Brain pericyte (primary cell): ENCODE measurements at places on chromosomes 11 and 22.

DNA sequence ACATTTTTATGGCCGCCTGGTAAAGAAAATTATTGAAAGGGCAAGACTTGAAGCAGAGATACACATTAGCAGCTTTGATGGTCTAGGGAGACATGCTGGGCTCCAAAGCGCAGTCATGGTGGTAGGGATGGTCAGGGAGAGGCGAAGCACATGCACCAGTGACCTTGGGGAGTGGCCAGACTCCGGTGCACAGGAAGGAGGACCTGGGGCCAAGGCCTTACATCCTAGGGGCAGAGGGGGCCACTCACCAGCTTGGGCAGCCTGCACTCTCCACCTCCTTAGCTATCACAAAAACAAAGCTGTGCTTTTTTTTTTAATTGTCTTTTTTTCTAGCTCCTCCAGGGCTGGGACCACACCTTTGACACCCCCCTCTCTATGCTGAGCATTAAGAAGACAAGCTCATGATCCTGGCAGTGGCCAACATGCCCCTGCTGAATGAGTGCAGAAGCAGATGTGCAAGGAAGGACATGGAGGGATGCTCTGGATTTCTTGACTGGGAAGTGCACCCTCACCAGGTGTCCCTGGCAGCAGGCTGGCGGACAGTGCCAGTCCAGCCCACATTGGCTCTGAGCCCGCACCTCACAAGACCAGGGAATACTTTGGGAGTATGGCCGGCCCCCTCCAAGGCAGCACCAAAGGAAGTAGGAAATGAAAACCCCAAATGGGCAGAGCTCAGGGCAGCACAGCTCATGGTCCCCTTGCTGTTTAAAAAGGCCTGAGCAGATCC, 619.9 kb downstream of the TBC1D22A start:
- no peak for DNase-seq

DNA sequence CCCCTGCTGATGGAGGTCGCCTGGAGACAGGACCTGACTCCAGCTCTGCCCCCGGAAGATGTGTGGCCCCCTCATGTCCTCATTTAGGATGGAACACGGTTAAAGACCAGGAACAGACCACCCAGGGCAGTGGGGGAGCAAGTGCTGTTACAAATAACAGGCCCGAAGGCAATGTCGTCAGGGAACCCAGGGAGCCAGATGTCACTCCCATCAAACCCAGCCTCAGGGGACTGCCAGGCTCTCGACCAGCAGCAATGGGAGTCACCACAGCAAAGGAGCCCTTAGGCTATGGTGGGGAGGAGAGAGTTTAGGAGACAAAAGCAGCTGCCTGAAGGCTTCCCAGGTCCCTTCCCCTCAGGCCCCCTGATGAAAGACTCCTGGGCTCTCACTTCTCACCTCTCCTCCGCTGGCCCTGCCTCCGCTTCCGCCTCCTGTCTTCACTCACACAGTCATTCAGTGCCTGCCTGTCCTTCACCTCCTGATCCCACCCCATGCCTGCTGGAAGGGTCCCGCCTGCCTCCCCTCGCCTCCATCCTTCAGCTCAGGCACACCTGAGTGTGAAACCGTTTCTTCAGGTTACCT, 4.4 kb downstream of the RPS19BP1 start:
- DNase-seq: no peak

- DNase-seq: no peak
Observed at GRCh38 chr11:2287091-2287490, 14.6 kb downstream of the C11orf21 start.

- no peak for DNase-seq
Observed at GRCh38 chr22:37806409-37807333, 1.1 kb upstream of the GCAT start.

DNA sequence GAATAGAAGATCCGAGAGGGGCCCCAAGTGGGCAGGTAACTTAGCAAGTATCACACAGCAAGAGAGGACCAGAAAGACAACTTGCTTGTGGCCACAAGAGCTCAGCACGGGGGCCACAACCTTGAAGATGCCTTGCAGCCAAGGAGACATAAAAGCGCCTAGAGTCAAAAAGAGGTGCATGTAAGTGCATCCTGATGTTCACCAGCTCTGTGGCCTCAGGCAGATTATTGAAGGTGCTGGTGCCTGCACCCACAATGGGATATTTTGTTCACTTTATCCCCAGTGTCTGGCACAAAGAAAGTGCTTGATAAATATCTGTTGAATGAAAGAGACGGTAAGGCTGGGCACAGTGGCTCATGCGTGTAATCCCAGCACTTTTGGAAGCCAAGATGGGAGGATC, 106.0 kb upstream of the ASPHD2 start:
- no peak for DNase-seq

DNA sequence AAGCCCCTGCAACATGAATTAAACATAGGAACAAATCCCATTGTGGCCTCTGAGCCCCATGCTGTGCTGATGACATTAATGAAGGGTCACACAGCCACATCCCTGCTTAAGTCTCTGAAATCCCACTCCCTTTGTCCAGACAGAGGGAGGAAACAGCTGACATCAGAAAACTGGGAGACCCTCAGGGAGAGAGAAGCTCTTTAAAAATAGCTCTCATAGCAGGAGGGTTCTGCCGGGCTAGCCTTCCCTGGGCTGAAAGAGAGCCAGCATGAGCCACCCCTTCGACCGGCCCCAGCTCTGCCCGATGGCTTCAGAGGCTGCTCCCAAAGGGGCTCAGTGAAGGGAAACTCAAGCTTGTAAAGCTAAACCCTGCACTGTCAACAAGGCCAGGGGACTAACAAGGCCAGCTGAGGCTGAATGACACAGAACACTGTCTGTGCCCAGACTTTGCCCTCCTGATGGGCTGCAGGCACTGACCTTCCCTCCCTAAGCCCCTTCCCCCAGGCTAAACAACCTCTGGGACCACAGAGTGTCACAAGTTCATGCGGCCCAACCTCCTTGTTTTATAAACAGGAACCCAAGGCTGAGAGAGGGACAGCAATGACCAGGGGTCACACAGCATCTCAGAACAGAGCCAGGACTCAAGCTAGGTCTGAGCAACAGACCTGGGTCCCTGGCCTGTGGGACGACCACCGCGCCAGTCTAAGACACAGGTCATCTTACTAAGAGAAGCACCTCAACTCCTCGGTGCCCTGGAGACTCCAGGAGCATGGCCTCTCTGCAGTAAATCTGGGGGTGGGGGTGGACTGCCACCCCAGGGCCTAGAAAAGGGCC, 163.8 kb downstream of the CHST1 start:
- no peak for DNase-seq

GRCh38 chr11:26632691-26633159, 60.7 kb upstream of the MUC15 start:
- DNase-seq: no peak

DNA sequence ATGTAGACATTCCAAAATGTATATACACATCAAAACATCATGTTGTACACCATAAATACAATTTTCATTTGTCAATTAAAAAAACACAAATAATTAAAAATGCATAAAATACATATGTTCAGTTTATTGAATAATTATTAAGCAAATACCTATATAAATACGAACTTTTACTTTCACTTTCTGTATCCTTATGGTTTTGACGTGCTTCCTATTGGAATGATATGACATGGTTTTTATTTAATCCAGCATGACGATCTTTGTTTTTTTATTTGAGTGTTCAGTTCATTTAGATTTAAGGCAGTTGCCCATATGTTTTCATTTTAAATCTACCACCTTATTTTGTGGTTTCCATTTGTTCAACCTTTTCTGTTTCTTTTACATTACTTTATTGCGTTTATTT, 198.3 kb upstream of the PLET1 start:
- no peak for DNase-seq

DNA sequence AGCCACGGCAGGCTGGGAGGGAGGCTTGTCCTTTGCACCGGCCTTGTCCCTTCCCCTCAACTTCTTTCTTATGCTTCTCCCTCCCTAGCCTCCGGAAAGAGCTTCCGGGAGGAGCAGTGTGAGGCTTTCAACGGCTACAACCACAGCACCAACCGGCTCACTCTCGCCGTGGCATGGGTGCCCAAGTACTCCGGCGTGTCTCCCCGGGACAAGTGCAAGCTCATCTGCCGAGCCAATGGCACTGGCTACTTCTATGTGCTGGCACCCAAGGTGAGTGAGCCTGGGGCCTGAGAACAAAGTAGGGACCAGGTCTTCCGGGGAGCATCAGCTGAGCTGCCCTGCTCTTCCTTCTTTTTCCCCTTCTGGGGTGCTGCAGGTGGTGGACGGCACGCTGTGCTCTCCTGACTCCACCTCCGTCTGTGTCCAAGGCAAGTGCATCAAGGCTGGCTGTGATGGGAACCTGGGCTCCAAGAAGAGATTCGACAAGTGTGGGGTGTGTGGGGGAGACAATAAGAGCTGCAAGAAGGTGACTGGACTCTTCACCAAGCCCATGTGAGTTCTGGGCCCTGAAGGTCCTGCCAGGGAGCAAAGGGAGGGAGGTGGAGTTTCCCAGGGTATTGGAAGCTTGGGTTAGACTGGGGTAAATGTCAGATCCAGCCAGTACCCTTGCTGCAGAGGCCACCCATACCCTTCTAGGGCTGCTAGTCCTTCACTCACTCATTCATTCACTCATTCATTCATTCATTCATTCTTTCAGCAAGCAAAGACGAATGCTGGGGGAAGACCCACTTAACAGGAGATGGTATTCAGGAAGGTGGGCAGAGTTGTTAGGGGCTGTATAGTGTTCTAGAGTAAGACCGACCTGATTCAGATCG, 22.6 kb downstream of the ADAMTS15 start:
- no peak for DNase-seq

GRCh38 chr11:104918113-104918824, 20.0 kb upstream of the CASP12 start:
- DNase-seq: no peak

DNA sequence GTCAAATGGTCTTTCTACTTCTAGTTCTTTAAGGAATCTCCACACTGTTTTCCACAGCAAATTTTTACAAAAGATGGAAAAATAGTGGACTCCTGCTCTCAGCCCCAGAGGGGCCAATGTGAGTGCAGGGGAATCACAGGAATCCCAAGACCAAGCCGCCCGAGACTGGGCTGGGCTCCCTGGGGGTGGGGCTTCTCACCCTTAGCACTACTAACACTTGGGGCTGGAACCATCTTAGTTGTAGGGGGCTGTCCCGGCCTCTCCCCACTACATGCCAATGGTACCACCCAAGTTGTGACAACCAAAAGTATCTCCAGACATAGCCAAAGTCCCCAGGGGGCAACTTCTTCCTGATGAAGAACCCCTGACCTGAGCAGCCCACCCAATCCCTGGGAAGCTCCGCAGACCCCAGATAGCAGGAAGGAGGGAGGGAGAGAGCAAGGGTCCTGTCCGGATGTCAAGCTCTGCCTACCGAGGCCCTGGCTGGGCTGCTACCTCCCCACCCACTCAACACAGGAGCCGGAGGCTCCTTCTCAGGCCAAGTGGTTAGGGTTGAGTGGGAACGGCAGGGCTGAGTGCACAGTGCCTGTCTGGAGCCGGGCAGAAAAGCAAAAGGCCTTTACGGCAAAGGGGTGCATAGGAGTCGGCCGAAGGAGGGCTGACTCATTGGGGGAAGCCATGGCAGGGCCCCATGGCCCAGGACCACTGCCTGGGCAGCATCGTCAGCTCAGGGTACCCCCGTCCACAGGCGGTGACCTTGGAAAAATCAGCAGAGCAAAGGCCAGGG, 122.5 kb upstream of the FGF3 start:
- DNase-seq: no peak

- no peak for DNase-seq
Observed at GRCh38 chr11:43921561-43922294, 20.7 kb upstream of the C11orf96 start.
